ENCODE measurements at places on chromosomes 7 and 10.

- no peak for DNase-seq
Measured at GRCh38 chr7:74187915-74188675, 13.9 kb downstream of the EIF4H start.

GRCh38 chr10:80104066-80104926 is 25.8 kb downstream of the TMEM254 start:
- DNase-seq = peak; percentile 66

GRCh38 chr10:87659571-87660483 is at the start of gene PAPSS2:
Gene PAPSS2 (plus strand): TSS chr10:87659878. CDS start chr10:87659982, 104 bp downstream.
- peak; percentile 68 for DNase-seq

GRCh38 chr10:99834410-99834809 is 52.0 kb downstream of the ABCC2 start:
- DNase-seq = no peak

GRCh38 chr10:48770561-48771089 is 86.0 kb downstream of the WDFY4 start:
- DNase-seq = no peak

DNA sequence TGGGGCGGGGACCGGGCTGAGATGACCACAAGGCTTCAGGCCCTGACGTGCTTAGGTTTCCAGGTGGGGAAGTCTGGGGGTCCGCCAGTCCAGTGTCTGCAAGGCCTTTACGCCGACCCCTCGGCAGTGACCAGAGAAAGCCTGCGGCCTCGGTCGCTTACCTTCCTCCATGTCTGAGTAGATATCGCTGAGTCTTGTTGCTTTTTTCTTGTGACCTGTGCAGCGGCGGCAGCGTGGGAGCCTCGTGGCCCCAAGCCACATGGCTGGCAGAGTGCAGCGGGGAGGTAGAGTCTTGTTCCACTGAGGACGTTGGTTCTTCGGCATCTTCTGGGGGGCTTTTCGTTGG is 329 bp downstream of the NOLC1 start:
- no peak for DNase-seq

DNA sequence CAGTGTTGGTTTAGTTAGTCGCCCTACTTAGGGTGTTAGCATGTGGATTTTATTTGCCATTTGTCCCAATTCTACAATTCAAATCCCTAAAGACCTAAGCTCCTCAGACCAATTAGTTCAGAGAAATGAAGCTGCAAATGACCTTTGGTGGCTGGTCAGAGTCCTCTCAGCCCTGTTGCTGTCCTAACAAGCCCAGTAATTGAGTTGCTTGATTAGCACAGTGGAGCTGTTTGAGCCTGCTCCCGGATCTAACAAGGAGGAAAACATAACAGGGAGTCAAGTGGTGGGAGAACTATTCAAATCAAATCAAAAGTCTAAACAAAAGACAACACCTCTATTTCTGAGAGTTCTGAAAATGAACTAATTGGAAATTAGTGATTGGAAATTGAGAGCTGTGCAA is 22.1 kb downstream of the ZDHHC6 start:
- no peak for DNase-seq

DNA sequence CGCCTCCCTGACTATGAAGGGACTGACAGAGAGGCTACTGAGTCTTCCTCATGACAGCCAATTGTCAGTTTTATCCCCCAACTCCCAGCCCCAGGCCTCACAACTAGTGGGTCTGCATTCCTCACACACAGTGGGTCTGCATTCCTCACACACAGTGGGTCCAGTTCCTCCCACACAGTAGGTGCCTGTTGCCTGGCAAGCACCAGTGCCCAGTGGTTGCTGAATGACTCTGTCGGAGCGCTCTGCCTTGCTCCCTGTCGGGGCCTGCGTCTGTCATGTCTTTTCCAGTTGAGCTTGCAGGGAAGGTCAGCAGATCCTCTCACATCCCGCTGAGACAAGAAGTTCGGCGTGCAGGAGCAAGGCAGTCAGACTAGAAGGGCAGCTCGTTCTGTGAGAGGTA is 590.0 kb upstream of the MKI67 start:
- no peak for DNase-seq

- no peak for DNase-seq
Measured at GRCh38 chr7:631964-632830, 94.3 kb upstream of the DNAAF5 start.

- DNase-seq = no peak
Measured at GRCh38 chr7:32257621-32258020, 187.4 kb upstream of the PDE1C start.

DNA sequence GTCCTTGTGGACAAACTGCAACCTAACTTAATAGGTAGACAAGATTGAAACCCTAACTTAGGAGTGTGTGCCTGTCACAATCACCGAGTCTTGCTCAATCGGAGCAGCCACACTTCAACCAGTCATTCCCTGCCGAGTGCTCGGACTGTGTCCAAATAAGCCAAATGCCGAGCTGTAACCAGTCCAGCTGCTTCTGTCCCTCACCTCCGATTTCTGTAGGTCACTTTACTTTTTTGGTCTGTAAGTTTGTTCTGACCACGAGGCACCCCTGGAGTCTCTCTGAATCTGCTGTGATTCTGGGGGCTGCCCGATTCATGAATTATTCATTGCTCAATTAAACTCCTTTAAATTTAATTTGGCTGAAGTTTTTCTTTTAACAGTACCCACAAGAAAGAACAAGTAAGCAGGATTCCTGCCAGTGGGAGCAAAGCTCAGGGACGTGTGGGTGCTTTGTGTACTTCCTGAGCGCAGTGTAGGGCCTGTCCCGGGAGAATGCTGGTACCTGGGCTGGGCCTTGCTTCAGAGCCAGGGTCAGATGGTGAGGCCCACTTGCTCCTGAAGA is 140.1 kb downstream of the ACTR3B start:
- DNase-seq = no peak

DNA sequence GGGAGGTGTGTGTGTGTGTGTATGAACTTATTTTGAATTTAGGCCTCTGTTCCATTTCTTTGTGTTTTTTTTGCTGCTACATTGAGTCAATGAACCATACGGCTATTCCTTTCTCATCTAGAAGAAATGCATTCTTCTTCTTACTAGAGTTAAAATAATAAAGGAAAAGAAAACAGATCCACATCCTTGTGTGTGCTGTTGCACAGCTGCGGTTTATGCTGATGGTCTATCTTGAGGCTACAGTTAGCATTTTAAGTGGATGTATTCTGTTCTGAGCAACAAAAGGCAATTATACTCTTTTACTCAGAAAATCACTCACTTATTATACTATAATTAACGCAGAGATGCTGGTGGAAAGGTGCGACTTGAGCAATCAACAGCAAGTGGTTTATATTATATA is 615.0 kb upstream of the MBL2 start:
- DNase-seq = no peak

GRCh38 chr10:6918305-6918704 is 338.2 kb upstream of the PRKCQ start:
- peak; percentile 91 for DNase-seq

- no peak for DNase-seq
Measured at GRCh38 chr7:138885383-138886147, 87.6 kb upstream of the ATP6V0A4 start.

DNA sequence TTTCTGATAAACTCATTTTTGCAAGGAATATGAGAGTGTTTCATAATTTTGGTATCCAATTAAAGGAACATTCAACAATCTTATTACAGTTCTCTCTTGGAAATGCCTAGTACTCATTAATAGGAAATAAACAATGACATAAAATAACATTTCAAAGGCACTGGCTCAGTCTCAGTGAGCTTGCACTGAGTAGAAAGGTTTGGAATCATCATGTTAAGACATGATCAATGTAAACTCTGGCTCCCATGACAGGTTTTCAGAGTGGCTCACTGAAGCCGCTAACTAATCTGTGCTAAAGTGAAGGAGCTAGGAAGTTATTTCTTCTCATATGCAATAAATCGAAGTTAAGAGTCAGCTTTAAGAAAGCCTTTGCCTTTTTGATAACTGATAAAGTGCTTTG is 203.3 kb upstream of the HGF start:
- DNase-seq = no peak

DNA sequence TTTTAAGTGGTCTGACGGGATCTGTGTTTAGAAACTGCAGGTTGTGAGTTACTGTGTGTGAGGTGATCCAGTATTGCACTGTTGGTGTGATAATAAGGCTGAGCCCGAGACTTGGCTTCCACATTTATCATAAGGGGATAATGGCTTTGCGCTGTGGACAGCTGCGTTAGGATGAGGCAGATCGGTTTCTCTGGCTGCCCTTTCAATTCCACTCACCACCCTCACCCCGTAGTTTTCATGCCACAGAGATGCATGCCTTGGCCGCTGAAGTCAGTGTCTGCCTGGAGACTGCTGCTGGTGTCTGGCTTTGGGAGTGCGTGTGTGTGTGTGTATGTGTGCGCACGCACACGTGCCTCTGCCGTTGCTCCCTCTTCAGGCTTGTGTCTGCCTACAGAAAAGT is 273.0 kb downstream of the CCDC3 start:
- no peak for DNase-seq

DNA sequence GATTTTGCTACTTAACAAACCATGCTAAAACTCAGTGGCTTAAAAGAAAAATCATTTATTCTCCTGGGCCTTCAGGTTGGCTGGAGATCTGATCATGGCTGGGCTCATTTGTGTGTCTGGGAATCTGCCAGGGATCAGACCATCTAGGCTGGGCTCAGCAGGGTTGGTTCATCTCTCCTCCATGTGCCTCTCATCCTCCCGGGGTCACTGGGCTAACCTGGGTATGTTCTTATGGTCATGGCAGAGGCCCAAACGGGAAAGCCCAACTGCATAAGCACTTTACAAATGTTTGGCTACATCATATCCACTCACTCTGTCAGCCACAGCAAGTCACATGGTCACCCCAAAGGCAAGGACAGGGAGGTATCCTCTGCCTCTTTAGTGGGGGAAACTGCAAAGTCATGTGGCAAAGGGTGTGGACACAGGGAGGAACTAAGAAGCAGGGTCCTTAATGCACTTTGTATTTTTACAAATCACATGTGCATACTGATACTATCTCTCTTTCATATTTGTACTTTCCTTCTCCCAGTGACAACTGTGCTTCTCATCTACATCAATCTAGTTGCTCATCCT is 231.4 kb downstream of the BUB3 start:
- no peak for DNase-seq

GRCh38 chr10:126481181-126481580 is 92.9 kb upstream of the ADAM12 start:
- no peak for DNase-seq

GRCh38 chr7:151715666-151716315 is 161.1 kb downstream of the PRKAG2 start:
- DNase-seq = no peak

- no peak for DNase-seq
Measured at GRCh38 chr10:73887294-73888039, 13.1 kb upstream of the CAMK2G start.

DNA sequence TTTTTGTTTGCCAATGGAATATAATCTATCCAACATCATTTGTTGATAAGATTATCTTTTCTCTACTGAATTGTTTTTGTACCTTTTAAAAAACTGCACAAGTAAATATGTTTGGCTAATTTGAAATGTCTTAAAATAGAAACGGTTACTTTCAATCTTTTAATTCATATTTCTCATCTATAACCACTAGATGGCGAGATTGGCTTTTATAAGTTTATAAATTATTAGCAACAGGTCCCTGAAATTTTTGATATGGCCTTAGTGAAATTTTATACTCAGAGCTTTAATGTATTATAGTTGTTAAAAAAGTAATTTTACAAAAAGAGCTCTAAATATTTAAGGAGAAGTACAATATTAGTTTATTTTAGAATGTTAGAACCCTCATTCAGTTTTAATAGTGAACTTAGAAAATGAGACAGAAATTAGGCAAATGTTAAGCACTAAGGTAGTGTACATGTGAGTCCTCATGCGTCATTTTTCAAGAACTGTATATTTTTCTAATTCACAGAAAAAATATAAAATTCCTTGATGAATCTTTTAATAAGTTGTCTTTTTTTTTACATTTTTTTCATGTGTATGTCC is 592.5 kb downstream of the ARL4A start:
- no peak for DNase-seq

DNA sequence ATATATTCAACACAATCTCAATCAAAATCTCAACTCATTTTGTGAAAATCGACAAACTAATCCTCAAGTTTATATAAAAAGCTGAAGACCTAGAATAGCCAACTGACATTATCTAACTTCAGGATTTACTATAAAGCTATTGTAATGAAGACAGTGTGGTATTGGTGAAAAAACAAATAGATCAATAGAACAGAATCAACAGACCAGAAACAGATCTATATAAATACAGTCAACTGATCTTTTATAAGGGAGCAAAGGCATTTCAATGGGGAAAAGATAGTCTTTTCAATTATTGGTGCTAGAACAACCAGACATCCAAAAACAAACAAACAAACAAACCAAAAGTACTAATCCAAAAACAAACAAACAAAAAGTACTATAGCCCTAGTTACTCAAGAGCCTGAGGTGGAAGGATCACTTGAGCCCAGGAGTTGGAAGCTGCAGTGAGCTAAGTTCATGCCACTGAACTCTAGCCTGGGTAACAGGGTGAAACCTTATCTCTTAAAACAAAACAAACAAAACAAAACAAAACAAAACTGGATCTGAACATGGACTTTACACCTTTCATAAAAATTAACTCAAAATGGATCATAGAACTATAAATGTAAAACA is 26.6 kb upstream of the AKR1D1 start:
- DNase-seq = no peak

- DNase-seq = no peak
Measured at GRCh38 chr7:959271-959670, 4.8 kb upstream of the ADAP1 start.

DNA sequence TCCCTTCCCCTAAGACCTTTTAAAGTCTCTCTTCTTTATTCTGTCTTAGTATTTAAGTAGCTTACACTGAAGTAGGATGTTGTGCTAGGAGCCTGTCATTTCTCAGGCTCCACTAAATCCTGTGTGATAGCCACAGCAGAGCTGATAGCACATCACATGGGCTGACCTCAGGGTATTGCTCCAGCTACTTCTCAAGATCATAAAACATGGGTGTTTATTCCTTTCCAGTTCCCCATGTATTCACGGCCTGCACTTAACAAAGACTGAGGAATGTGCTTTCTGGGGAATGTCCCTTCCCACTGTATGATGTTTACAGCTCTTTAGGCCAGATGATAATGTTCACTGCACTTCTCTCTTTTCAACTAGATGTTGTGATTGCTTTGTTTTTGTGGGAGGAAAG is 1086.8 kb downstream of the KCNMA1 start:
- no peak for DNase-seq

DNA sequence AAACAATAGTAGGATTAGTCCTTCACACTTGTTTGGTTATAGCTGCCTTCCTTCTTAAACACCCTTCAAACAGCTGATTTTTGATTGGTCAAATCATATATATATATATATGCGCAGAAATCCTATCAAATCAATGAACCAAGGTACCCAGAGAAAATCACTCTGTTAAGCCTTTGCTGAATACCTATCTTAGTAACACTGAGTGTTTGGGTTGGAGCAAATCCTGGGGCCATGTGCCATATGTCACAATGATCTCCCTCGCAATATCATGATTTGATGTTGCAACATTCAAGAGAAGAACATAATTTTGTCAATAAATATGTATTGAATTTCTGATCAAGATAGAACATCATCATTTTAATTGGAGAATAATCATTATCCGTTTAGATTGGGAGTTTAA is 795.6 kb downstream of the REEP3 start:
- no peak for DNase-seq
